ENCODE measurements at places on chromosomes 7 and 10.

DNA sequence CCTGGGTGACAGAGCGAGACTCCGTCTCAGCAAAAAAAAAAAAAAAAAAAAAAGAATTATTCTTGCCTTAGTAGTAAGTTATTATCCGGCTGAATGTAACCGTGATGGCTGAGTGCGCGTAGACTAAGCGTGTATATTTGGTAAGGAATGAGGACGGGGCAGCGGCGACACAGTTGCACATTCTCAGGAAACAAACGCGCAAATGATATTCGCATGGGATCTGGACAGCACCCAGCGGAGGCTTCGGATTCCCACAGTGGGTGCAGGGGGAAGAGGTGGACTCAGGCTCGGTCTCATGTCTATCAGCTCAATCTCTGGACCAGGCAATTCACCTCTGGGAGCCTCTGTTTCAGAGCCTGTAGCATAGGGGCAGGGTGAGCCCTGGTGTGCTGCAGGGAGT is 29.1 kb downstream of the PAPOLB start:
- DNase-seq = no peak

GRCh38 chr10:61944410-61945147 is 43.1 kb downstream of the ARID5B start:
- no peak for DNase-seq

- DNase-seq = peak; percentile 19
These were observed 21.0 kb downstream of the ZCCHC24 start for GRCh38 chr10:79424221-79425073.

DNA sequence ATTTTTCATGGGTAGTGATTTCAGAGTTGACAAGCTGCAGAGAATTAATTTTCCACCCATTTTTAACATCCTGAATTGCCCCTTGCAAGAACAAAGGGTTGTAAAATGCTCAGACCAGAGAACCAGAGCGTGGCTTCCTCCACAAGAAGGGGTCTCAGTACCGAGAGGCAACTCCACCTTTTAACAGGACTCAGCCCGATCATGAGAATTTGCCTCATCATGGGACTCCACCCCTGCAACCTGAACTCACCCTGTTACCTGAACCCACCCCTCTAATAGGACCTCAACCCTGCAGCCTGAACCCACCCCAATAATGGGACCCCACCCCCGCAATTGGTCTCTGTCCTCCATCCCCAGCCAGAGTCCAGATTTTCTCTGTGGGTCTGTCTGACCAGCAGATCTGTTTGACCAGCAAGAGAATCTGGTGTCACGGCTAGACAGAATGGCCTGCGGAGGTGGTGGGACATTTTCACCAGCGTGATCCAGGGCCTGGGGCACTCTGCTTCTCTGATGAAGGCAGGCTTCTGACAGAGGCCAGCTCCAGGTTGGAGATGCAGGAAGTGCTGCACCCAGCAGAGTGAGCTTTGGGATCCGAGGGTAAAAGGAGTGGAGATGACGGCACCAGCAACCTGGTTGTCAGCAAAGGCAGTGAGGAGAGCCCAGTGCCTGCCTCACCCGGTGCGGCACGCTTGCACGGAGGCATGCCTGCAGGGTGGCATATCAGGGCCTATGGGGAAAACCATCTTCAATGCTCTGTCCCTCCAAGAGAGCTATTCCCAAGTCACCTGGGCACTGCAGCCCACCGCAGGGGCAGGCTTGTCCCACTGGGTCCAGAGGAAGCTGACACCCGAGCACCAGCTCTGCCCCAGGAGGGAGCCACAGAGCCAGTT is 136.6 kb downstream of the TCERG1L start:
- no peak for DNase-seq

GRCh38 chr7:77337456-77337990 is 78.6 kb downstream of the GSAP start:
- no peak for DNase-seq

GRCh38 chr7:138431517-138431916 is 28.5 kb upstream of the TRIM24 start:
- no peak for DNase-seq

GRCh38 chr7:90717296-90718060 is 121.4 kb downstream of the CDK14 start:
- no peak for DNase-seq

DNA sequence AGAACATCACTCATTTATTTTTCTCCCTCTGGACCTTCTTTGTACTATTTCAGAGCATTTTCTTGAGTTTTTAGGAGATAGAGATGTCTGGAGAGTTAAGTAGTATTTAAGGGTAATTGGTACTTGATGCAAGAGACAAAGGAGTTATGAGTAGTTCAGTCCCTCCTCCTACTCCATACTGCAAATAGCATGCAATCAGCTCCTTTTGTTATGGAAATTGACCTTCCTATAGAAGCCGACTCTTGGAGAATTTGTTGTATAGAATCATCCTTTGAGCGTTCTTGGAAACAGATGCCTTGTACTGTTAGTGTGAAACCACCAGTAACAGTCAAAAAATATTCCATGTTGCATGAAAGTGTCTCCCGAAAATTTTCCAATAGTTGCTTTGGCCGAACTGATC is 428.2 kb upstream of the GALNT17 start:
- no peak for DNase-seq

Data from NCI-H187 (cell line).